Renal pelvis (tissue), 12 donors: ENCODE measurements at places on chromosomes 7 and 10. TPM values are rescaled to one million over a fixed set of nuclear protein-coding genes. Genes with fewer than 3 reads are reported as not detected.

DNA sequence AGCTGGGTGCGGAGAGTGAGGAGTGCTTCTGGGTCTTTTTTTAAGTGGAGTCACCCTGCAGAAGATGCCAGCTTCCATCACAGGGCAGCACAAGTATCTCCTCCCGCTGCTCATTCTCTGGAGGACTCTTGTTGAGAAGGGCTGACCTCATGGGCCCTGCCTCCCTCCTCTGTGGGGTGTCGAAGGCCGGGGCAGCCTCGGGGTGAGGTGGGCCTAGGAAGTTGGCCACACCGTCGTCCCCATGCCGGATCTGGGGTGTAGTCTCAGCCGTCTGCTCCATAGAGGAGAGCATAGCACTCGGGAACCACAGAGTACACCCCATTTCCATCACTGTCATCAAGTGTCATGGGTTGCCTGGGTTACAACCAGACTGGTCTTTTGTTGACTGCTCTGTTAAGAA, 85.0 kb downstream of the TRRAP start:
- no peak for DNase-seq

VWDE gene
- 4.5 TPM for polyA plus RNA-seq

DNA sequence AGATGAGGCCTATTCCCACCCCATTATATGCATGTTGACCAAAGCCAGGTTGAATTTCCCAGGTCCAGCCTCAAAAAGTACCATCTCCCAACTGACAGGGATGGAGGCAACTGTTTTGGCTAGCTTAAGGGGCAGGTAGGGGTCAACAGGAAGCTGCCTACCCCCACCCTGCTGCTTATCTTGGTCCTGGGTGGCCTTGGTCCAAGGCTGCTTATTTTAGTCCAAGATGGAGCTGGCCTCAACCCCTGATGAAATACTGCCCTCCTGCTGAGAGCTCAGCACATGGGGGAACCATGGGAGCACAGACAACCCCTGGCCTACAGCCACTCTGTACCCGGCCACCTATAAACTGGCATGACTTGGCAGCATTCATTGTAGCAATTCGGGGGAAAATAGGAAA, 23.1 kb downstream of the MYO1G start:
- no peak for DNase-seq

DNA sequence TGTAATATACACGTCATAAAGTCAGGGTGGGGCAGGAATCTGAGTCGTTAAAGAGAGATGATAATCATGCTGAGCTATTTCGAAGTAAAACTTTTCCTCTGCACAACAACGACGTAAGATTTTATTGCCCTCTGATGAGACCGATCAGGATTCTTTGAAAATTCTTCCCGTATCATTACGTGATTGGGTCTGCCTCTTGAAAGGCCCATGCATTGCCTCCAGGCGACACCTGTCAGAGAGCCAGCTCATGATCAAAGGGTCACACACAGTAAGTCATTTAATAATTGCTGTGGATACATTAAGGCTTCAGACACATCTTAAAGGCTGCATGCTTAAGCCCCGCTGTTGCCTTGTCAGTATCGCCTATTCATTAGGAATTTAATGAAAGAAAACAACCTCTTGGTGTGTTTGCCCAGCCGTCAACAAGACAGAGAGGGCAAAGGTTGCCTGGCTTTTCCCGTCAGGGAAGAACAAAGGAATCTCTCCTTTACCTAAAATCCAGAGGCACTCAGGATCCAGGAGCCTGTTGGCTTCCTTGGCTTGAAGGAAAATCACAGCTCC, 189.0 kb upstream of the SH2B2 start:
- DNase-seq: no peak

- peak; percentile 89 for DNase-seq
These were observed 166.3 kb downstream of the NEURL1 start for GRCh38 chr10:103659674-103660363.

PIP gene
- not detected for polyA plus RNA-seq

VOPP1 gene
- polyA plus RNA-seq: 57.0 TPM
